RCC 7860 (cell line): ENCODE measurements at places on chromosomes 4 and X.

- no peak for DNase-seq
These were observed 33.1 kb upstream of the EDNRA start for GRCh38 chr4:147447786-147448185.

DNA sequence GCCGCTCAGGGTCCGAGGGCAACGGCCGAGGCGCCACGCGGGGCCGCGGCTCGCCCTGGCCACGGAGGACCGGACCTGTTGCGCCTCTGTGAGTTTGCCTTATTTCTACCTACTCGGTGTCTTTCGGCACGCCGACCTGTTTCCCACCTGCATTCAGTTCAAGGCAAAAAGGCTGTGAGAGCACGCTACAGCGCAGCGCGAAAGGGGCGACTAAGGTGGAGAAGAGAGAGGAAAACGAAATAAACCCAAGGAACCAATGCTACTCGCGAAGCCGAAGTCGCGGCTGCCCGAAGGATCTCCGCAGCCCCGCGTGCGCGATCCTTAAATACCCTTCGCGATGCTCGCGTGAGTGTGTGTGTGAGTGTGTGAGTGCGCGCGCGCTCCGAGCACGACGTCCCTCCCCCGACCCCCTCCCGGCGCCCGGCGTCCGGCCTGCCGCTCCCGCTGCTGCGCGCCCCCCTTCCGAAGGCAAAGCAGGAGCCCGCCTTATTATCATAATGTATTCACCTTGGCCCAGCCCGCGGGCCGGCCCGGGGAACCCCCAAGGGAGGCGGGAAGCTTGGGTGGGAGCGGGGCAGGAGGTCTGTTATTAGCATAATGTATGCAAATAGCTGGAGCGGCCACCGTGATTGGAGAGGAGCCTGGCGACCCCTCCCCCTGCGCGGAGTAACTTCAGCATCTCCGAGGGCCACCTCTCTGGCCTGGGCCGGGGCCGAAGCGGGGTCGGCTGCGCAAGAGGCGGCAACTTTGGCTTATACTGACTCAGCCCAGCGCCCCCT is at the start of gene COL25A1:
Gene COL25A1 (minus strand): TSS at position 298 of the 779 bp plus-strand sequence.
- DNase-seq, result no peak

- DNase-seq, result no peak
These were observed 9.3 kb upstream of the LIMCH1 start for GRCh38 chr4:41528512-41529205.

- DNase-seq, result no peak
These were observed 31.2 kb upstream of the TSPAN5 start for GRCh38 chr4:98689507-98690174.

GRCh38 chr4:80680934-80681333 is 345.4 kb downstream of the CFAP299 start:
- no peak for DNase-seq

DNA sequence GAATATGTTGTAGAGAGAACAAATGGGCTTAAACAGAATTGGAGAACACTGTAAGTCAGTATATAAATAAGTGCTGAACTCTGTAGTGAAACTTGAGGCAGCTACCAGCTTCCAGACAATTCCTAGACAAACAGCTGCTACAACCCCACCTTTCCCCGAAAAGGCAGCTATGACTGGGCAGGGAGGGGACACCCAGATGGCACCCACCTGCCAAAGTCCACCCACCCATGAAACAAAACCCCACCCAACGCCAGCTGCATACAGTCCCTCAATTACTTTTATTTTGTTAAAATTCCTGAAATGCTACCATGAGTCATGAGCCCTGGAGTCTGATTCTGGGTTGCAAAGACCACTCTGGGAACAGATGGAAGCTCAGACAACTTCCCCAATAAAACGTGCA is 24.4 kb downstream of the RELL1 start:
- peak; percentile 13 for DNase-seq

DNA sequence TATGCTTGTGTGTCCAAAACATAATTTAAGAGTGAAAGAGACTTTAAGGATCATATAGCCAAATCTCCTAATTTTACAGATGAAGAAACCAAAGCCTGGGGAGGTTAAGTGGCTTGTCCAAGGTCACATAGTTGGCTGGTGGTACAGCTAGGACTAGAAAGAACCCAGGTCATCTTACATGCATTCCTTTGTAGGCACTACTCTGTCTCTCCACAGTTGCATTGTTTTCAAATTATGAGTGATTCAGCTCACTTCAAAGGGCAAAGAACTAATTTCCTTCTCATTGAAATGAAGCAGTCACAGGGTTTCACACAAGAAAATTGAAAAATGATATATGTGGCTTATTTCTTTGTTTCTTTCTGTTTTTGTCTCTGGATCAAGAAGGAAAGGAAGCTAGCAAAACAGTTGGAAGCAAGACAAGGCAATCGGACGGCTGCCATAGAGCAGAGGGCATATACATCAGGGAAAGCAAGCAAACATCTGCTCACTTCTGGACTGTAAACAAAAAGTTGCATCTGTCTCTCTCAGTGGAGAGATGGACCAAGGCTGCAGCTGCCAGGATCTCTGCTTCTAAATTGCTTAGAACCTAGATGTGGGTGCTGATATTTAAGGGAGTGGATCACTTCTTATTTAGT is 107.5 kb upstream of the AMOT start:
- no peak for DNase-seq

DNA sequence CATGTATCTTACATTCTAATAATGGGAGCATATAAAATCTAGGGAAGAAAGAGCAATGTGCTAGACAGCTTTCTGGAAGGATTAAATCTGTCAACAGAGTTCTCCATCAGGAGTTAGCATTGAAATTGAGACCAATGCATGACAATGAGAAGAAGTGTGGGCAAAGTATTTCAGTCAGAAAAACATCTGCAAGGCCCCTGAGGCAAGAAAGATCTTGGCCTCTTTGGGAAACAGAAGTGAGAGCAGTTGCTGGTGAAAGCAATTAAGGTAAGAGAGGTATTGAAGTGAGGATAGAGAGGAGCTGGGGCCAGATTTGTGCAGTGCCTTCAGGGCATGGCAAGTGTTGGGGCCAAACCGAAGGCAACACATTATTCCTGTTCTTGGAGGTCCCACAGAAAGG is 999.1 kb downstream of the STPG2 start:
- DNase-seq, result no peak

DNA sequence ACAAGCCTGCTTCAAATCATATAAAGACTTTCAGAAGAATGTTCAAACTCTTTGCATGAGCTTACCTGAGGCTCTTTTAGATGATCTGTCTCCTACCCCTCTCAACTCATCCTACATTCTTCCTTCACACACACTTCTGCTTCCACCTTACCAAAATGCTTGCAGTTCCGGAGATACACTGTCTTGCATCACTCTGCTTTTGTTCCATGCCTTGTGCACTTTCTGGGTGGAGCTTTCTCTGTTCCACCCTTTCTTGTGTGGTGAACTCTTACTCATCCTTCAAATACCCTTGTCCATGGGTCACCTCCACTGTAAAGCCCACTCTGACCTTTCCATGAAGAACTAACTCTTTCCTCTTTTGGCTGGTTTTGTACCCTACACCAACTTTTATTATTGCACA is 18.4 kb upstream of the MGST2 start:
- no peak for DNase-seq

GRCh38 chrX:71000139-71000538 is 68.0 kb downstream of the SNX12 start:
- no peak for DNase-seq

DNA sequence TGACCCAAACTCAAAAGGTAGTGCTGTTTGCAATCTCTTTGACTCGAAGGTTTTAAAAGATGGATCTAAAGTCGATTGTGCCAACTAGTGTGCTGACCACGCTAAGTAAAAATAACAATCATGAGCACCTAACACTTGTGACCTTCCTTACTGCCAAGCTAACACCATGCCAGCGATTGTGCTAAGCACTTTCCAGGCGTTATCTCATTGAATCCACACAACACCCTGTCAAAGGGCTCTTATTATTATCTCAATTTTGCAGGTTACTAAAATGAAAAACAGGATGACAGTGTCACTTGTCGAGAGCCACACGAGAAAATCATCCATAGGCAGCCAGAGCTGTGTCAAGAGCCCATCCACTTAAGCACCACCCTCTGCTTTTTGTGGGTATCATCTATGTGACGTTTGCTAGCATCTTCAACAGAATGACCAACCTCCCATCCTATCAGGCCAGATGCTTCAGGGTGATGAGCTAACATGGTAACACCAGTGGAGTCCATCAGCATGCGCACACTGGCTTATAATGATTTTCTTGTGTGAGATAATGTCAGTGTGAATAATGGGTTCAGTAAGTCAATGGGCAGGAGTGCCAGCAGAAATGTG is 893 bp upstream of the GAB3 start:
- DNase-seq, result no peak

GRCh38 chr4:150310159-150310895 is 232.1 kb downstream of the DCLK2 start:
- DNase-seq, result no peak

DNA sequence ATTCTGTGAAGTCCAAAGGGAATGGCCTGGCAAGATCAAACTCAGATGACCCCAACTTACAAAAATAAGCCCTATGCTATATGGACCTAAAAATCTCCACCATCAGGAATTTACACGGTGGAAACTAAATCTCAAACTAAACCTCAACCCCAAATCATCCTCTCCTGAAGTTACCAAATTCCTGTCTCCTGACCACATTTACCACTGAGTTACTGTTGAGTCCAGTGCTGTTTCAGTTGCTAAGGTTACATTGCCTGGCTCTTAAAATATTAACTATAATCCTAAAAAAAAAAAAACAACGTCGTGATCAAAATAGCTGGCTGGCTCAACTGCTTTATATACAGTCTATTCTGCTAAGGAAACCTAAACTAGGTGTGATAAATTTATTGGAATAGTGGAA is 315.2 kb upstream of the SLIT2 start:
- peak; percentile 66 for DNase-seq

DNA sequence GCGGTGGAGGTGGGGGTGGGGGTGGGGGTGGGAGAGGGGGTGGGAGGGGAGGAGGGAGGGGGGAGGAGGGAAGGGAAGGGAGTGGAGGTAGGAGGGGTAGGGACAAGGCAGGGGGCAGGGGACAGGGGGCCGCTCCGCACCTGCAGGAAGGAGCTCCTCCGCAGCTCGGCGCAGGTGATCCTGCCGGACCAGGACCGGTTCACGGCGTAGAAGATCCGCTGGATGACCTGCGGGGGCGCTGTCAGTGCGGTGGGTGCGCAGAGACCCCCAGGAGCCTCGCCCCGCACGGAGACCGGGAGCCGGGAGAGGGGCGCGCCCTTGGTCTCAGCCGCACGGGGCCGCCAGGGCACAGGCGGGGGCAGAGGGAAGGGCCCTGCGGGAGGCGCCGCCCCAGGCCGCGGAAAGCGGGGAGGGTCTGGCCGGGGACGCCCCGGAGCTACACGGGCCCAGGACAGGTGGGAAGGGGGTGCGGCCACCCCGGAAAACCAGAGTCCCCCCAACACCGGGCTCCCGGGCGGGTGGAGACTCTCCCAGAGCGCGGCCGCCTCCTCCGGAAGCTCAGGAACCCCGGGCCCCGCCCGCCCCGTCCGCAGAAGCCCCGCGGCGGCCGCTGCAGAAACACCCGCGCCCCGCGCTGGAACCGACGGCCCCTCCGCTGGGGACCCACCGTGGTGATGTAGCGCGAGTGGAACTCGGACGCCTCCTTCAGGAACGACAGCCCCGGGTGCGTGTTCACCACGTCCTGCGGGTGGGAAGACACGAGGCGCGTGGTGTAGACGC is 27.6 kb upstream of the GTPBP6 start:
- DNase-seq, result no peak

- no peak for DNase-seq
These were observed 55.4 kb upstream of the BCLAF3 start for GRCh38 chrX:20046223-20046622.

DNA sequence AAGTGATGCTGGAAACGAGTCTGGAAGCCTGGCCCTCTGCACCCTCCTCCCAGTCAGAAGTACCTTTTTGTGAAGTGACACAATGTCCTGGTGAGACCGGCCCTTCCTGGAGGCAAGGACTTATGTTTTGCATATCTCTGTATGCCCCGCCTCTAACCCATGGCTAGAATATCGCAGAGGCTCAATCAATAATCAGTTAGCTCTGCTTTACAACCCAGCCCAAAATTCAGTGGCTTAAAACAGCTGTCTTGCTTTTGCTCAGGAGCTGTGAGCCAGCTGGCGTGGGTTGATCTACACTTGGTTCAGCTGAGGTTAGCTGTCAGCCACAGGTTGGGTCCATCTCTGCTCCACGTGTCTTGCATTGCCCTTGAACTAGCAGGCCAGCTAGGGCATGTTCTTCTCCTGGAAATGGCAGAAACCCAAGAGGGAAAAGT is 98.8 kb upstream of the METTL14 start:
- no peak for DNase-seq

DNA sequence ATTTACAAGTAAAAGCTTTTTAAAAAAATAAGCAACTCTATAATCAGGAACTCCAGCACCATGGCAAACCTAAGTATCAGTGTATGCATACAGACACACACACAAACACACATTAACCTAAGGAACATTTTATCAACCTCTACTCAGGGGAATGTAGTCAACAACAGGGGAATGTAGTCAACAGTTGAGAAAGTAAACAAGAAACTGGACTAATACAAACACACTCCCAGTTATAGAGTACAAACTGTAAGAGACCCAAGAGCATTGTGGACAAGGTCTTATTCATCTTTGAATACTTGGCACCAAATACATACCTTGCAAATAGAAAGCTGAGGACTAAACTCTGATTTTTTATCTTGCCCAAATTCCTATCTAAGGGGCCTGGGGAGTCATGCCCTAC is 36.2 kb downstream of the PAPSS1 start:
- DNase-seq, result no peak

DNA sequence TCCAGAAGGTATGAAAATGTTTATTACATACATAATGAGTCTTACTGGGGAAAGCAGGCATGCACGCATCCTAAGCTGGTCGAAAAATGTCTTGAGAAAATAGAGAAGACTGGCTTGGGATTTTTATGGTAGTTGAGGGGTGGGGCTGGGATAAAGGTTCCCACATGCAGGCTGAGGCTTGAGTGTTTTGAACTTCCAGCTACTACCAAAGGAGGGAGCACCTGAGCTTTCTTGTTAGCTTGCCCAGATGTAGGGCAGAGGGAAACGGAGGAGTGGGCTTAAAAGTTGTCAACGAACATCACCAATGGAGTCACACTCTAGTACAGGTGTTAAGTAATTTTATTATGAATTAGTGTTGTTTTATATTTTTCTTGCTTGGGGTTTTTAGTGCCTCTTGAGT is 39.6 kb upstream of the SRPX start:
- peak; percentile 9 for DNase-seq

DNA sequence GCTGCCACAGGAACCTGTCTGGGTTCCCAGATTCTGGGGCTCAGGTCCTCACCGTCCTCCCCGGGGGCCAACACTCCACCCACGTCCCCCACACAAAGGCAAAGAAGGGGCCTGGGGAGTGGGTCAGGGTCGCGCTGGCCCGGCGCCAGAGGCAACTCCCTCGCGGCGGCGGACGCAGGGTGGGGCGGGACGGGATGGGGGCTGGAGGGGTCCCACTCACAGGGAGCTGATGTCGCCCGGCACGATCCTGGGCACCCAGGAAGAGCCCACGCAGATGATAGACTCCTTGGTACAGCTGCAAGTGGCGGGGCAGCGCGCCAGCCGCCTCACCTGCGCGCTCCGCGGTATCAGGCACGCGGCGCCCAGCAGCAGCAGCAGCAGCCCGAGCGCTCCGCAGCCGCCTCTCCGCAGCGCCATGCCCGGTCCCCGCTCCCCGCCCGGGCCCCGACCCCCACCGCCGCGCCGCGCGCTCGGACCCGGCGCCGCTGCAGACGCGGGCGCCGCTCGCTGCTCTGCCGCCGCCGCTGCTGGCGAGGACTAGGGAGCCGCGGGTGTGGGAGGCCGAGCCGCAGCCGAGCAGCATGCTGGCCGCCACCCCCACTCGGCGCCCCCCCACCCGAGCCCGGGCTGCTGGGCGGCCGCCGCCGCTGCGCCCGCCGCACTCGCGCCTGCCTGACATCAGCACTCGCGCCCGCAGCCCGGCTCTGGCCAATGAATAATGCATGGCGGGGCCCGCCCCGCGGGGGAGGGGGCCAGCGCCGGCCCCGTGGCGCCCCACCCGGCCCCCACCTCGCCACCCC is at the start of gene LGI2:
Gene LGI2 (minus strand): TSS at position 670 of the 800 bp plus-strand sequence. CDS start 253 bp downstream, at position 417.
- DNase-seq, result no peak
